AG09309 (cell line): ENCODE measurements at places on chromosomes 2 and 18.

DNA sequence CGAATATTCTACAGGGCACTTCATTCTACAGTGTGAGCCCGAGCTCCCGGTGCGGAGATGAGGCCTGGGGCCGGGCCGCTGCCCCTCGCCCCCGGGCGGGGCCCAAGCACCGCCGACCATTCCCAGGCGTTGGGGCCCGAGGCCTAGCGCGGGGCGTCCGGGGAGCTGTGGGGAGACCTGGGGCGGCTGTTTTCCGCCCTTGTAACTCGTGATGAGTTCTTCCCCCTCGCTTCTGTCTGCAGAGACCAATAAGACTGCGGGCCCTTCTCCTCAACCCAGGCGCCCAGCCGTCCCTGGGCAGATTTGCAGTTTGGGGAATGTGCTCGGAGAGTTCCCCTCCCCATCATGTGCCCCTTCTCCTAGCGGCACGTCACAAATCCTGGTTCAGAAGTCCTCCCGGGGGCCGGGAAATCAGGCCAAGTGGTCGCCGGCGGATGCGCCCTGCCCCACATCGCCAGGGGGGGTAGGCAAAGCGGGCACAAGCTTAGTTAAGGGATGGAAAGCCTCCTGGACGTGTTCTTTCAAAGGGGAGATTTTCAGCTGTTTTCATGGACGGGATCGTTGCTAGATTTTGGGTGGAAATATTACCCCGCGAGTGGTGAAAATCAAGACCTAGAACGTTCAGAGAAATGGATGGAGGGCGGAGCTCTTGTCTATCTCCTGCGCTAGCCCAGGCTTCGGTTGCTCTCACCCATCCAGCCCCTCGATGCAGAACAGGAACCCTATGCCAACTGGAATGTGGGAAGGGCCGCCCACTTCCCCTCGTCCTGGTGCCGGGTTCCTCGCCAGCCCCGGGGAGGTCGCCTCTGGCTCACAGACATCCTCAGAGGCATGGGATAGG, 18.8 kb upstream of the HAAO start:
- no peak for DNase-seq

DNA sequence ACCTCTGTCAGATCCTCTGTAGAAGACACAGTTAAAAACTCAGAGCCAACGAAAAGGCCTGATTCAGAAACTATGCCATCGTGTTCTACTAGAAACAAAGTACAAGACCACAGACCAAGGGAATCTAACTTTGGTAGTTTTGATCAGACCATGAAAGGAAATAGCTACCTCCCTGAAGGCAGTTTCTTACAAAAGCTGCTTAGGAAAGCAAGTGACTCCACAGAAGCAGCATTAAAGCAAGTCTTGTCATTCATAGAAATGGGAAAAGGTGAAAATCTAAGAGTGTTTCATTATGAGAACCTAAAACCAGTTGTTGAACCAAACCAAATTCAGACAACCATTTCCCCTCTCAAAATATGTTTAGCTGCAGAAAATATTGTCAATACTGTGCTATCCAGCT, 58.2 kb downstream of the FSIP2 start:
- DNase-seq, result no peak

DNA sequence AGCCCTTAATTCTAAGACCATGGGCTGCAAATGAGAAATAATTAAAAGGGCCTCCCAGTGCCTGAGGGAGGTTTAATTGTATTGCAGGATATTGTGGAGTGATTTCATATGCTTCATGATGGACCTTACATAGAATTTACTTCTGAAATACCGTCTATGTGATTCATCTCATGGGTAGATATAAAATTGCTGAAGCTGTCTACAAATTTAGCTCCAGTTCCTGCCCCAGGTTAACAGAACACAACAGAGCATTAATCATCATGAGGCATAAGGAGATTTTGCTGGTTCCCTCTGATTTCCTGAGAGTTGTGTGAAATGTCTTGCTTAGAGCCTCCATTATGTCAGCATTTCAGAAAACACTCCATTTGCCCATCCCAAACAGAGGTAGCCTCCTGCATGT, 770 bp downstream of the UPP2 start:
- DNase-seq, result peak; percentile 13

DNA sequence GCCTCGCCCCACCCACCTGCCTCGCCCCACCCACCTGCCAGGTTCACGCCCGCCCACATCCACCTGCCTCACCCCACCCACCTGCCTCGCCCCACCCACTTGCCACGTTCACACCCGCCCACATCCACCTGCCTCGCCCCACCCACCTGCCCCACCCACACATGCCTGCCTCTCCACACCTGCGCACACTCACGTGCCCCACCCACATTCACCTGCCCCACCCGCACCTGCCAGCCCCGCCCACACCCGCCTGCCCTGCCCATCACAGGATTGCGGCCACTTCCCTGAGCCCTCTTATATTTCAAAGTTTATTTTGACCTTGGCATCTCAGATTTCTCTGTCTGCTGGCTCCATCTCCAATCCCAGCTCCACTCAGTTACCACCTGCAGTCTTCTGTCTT, 217.5 kb upstream of the SOX11 start:
- DNase-seq, result no peak

DNA sequence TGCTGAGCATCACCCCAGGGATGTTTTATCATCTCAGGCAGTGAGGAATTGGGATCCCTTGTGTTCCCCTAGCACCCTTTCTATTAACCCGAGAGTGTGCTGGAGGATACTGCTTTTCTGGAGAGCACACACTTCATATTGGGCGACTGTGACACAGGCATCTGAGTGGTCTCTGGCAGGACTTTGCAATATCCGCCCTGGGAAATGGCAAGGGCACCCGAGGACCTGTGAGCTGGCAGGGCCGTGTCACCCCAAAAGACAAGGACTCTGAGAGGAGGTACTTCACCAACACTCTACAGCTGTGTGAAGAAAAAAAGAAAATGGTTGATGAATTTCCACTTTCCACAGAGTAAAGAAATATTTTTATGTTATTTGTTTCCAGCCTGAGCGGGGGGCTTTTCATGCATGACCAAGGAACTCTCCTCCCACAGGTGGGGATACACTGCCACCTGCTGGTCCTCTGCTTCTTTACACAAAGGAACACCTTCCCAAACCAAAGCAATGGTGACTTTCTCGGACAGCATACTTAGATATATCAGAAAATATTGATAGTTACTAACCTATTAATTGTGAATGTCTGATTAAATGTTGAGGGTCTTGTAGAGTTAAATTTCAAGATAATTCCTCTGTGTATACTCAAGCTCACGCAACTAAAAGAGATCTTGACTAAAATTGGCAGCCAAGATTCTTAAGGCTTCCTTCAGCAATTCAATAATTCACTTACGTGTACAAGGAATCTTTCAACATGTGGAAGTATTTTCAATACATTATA, 45.9 kb upstream of the REG3G start:
- no peak for DNase-seq

DNA sequence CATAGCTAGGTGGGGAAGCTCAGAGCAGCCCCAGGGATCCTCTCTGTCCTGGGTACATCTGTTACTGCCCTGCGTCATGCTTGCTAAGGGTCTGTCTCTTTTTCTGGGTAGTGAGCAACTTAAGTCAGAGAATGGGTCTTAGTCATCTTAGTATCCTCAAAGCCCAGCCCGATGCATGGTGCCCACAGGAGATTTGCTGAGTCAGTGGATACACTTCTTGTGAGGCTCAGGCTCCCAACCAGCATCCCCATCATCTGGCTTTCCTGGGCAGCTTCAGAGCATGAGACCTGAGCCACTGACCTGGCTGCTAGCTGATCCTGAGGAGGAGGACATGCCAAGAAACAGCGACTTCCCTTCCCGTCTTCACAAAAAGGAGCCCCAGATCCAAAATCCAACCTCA, 10.0 kb downstream of the FOXI3 start:
- no peak for DNase-seq

DNA sequence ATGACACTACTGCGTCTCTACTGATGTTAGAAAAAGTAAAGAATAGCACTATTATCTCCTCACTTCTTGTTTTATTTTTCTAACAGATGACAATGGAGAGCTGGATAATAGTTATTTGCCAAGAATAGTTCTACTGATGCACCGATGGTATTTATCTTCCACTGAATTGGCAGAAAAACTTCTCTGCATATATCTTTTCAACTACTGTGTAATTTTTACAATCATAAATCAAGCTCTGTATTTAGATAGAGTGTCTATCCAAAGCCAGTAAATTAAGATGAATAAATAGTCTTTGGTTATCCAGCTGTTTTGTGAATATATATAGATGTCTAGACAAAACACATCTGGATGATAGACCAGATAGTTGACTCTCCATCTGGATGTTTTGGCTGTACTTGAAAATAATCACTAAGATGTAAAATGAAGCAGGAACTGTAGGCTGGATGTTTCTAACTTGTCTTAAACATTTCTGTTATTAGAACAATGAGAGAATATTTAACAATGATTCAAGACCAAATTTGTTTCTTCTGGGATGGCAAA, 40.1 kb downstream of the RASGRP3 start:
- no peak for DNase-seq

DNA sequence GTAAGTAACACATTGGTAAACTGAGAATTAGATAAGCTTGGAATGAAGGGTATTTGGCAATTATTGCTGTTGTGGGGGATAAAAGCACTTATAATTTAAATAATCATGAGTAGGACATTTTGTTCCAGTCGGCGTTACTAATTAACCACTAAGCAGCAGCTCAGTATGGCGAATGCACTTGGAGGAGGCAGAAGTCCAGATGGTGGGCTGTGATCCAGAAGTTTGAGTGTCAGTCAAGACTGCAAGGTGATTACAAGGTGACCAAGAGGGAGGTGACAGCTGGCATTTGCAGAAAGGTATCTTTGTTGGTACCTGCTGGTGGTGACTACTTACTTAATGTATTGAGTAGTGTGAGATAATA, 643.6 kb upstream of the FAM98A start:
- no peak for DNase-seq

GRCh38 chr2:239390546-239391285, 10.1 kb downstream of the HDAC4 start:
- DNase-seq, result no peak
